ENCODE measurements at places on chromosomes 7 and 10. TPM values are rescaled to one million over a fixed set of nuclear protein-coding genes. Genes with fewer than 3 reads are reported as not detected.

DNA sequence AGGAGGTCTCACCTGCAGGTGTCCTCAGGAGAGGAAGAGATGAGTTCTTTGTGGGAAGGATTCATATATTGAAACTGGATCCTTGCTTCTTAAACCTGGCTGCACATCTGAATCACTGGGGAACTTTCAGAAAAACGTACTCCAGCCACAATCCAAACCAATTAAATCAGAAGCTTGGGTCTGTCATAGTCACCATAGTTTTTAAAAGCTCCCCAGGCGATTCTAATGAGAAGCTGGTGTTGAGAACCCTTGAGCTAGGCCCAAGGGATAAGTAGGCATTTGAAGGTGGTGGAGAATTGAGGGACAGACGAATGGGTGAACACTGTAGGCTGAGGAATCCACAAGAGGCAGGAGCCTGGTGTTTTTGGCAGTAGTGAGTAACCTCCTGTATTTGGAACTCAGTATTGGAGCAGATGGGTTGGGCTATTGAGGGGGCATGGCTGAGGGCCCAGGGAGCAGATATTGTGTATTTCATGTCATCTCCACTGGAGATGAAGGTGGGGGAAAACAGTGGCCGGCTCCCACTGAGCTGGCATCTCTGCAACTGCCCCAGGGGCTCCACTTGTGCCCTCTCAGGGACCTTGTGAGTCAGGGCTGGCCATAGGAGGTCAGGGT, 14.5 kb downstream of the ADCYAP1R1 start:
- no peak for DNase-seq

Gene HTR5A
- total RNA-seq, result not detected

GRCh38 chr10:114881417-114881816, 56.6 kb upstream of the TRUB1 start:
- DNase-seq, result no peak

DNA sequence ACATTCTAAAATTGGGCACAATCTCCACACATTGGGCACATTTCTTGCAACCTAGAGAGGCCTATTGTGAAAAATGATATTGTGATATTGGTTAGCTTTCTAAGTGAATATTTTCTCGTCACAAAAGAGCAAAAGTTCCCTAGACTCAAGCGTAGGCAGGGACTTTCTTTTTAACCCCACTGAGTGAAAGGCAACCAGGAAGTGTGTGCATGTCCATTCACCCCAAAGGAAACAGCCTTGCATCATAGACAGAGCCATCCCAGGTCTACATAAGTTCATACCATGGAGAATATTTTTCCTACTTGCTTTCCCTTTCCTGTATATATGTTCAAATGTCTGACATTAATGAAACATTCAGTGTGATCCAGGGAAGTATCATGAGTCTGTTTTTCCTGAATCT, 84.2 kb upstream of the AGBL3 start:
- DNase-seq, result no peak
